ENCODE measurements at places on chromosomes 13 and 19.

DNA sequence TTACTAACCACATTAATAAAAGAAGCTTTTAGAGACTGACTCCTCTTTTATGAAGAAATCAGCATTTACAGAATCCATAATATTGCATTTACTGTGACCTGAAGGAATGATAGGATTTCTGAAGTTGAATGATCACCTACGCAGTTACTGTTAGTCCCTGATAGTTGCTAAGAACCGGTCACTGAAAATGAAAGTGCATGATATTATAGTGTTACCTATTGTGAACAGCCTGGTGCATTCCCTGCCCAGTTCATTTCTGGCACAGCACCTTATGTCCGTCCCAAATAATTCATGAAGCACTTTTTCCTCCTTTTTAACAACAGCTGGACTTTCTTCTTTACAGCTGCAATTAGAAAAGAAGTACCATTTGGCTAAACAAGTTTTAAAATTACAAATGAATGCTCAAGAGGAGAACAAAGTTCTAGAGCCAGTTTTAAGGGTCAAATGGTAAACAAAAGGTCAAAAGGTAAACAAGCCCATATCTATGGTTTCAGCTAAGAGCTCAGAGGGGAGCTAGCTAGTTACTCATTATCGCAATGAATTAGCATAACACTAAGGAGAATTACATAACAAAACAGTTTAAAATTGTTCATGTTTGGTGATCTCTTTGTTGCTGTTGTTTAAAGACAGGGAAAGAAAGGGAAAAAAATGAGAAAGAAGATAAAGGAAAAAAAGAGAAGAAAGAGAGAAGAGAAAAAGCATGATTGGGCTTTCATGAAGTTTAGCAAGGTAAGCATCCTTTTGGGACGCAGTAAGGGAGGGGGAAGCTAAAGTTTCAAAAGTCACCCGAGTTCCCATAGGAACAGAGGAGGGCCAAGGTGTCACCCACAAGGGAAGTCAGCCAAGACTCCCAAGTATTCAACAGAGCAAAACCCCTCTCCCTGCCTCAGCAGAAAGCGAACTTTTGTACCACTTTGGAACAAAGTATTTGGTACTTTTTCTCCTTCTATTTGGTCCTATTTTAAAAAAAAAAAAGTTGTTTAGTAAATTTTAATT, 50.2 kb downstream of the FLT3 start:
- DNase-seq: no peak

DNA sequence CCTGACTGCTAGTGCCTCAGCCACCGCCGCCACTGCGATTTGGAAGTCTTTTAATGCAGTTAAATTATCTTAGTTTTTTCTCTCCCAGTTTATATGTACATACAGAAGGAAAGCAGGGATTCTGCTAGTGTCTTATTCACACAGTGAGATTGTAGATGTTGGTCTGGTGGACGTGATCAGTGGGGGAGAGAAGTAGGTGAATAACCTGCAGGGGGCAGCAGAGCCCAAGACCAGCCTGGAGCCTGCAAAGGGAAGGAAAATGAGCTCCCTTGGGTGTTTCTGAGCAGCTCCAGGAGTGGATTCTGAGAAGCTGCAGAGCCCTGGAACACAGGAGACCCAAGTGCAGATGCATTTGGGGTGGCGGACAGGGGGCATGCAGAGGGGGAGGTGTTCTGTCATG, 26.3 kb downstream of the ZNF844 start:
- peak; percentile 62 for DNase-seq

GRCh38 chr13:67175836-67176459, 54.2 kb downstream of the PCDH9 start:
- DNase-seq: no peak

DNA sequence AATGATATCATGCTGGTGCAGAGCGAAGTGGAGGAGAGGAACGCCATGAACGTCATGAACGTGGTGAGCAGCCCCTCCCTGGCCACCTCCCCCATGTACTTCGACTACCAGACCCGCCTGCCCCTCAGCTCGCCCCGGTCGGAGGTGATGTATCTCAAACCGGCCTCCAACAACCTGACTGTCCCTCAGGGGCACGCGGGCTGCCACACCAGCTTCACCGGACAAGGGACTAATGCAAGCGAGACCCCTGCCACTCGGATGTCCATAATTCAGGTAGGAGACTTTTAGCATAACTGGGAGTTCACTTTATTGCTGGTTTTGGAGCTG, 3.3 kb downstream of the PCDH17 start:
- DNase-seq: no peak

DNA sequence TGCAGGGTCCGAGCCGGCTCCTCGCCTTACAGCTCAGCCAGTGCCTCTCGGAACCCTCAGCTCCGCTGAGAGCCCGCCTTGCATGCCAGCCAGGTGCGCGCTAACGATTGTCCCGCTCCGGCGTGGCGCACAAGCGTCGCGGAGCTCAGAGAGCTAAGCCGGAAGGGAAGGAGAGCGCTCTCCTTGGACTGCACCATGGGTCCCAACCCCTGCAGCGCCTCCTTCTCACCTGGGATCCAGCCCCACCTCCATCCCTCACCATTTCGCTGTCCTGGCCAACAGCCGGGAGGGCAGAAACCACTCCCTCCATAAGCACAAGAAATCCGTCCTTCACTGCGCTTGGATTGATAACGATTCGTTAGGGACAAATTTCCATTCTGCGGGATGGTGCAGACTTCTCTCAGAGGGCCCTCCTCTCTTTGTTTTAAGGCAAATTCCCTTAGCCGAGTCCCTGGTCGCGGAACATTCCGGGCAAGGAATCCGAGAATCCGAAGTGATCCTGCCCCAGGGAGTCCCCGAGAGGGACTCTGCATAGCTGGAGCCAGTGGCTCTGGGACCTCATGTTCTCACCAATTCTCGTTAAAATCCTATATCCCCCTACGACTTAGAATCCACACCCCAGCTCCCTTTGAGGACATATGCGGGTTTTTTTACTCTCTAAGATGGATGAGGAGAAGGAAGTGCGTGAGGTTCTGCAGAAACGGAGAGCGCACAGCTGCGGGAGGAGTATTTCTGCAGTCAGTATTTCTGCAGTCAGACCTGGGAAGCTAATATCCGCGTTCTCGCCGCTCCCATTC, 2.8 kb downstream of the GSX1 start:
- no peak for DNase-seq

DNA sequence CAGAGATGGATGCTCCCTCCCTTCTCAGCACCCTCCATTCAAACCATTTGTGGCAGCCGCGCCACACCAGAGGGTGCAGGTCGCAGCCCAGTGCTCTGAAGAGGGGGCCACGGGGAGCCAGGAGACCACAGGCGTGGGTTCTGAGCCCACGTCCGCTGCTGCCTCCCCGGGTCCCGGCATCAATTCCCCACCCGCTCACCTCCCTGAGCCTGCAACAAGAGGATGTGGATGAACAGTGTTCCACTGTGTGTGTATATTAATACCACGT, 120.1 kb upstream of the VSTM2B start:
- no peak for DNase-seq

GRCh38 chr13:73412933-73413332, 354.1 kb downstream of the KLF5 start:
- DNase-seq: no peak

DNA sequence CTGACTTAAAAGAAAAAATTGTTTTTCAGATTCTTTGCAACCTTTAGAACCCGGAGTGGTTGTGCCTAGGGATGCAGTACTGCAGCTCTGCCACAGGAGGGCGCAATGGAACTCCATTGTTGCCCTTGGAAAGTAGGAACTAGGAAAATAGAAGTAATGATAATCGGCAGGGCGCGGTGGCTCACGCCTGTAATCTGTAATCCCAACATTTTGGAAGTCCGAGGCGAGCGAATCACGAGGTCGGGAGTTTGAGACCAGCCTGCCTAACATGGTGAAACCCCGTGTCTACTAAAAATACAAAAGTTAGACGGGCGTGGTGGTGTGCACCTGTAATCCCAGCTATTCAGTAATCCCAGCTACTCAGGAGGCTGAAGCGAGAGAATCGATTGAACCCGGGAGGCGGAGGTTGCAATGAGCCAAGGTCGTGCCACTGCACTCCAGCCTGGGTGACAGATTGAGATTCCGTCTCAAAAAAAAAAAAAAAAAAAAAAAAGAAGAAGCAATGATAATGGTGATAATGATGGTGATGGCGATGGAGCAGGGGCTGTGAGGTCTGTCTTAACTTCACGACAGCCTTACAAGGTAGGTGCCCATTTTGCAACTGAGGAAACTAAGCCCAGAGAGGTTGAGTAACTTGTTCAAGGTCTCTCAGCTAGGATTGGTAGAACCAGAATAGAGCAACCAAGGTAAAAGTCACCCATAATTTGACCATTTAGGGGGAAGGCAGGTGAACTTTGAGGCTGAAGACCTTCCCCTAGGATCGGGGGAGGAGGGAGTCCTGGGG, 5.5 kb upstream of the ADAMTS10 start:
- peak; percentile 67 for DNase-seq

DNA sequence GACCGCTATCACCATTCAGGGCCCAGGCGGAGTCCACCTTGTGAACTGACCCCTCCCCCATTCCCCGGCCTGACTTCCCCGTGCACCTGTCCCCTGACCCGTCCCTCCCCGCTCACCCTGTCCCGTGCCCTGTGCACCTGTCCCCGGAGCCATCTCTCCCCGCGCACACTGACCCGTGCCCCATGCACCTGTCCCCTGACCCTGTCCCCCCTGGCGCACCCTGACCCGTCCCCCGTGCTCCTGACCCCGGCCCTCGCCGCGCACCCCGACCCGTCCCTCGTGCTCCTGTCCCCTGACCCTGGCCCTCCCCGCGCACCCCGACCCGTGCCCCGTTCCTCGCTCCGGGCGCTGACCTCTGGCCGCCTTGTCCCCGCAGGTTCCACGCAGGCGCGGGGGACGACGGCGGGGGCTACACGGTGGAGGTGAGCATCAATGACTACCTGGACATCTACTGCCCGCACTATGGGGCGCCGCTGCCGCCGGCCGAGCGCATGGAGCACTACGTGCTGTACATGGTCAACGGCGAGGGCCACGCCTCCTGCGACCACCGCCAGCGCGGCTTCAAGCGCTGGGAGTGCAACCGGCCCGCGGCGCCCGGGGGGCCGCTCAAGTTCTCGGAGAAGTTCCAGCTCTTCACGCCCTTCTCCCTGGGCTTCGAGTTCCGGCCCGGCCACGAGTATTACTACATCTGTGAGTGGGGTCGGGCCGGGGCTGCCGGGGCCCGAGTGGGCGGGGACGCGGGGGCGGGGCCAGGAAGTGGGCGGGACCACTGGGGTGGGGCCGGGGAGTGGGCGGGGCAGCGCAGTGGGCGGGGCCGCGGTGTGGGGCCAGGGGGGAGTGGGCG, 9.7 kb downstream of the EFNA2 start:
- peak; percentile 47 for DNase-seq

- no peak for DNase-seq
Measured at GRCh38 chr19:12967907-12968306, 1.5 kb upstream of the DAND5 start.

DNA sequence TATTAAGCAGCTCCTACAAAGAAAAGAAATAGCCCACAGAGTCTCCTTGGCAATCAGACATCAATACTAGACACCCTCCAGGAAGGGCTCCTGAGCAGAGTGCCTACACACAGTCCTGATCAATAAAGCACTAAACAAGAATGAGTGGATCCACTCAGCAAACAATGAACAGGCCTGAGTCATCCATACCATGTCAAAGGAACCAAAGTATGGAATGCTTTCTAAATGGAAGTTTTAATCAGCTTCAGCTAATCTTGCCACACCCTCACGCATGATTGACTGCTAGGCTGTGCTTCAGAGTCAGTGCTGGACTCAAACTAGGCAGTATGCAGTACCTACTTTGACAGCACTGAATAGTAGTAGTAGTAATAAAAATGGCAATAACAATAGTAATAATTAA, 392.7 kb upstream of the HTR2A start:
- no peak for DNase-seq

GRCh38 chr13:103815619-103816018, 749.4 kb upstream of the SLC10A2 start:
- DNase-seq: no peak

DNA sequence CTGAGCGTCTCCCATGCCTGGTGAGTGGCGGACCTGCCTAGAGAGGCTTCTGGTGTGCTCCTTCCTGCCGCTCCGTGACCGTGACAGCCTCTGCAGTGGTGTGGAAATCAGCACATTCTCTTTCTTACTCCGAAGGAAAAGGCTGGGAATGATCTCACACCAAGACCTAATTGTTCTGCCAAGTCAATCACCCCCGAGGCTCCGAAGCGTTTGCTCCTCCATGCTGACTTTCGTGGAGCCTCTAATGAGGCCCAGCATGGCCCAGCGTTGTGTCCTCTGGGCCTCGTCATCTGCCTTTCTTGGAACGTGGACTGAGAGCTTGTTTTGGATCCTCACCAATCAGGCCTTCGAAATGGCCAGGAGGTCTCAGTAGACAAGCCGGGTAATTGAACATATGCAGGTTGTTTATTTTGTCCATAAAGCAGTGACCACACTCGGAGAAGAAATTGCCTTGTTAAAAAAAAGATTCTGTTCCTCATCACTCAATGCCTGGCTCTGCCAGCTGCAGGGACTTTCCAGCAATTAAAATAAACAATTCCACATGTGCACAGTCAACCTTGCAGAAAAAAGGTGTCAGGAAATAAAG, 107.1 kb downstream of the UBL3 start:
- DNase-seq: no peak

DNA sequence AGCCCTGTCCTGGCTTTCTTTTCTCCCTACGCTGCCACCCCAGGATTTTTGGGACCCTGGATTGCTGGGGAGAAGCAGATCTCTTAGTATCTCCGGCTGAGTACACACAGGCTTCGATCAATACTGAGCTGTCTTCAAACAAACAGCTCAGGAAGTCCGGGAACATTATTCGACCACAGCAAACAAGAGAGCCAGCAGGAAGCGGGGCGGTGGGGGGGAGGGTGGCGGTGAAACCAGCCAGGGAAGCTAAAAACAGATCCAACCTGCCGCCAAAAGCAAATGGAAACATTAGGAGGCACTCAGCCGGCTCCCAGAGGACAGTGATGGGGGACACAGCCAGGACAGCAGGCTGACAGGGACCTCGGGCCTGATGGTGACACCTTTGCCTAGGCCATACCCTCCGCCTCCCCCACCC, 12.2 kb upstream of the BCAM start:
- peak; percentile 7 for DNase-seq

DNA sequence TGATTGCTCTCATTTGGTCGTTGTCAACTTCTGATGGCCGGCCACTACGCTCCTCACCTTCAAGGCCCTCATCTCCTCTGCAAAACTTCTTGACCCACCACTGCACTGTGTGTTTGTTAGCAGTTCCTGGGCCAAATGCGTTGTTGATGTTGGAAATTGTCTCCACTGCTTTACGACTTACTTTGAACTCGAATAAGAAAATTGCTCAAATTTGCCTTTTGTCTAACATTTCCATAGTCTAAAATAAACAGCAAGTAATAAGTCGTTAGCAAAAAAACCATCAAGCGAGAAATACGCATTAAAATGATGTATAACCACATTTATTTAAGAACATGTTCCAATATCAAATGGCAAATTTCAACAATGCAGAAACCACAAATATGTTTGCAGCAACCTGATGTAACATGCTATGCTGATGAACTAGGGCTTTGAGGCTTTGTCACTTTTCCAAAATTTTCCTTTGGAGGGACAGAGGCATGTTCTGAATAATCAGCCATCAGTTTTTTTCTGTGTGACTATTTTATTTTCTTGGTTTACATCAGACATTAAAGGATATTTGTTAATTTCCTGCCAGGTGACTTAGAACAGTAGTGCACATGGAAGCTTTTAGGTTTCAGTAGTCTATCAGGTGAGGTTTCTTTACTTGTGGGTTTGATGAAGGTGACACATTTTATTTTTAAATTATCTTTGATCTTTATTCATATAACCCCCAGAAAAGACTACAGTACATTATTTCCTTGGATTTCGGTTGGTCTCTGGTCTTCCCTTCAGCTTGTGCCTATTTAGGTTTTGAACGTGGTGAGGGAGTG, 74.7 kb upstream of the TEX29 start:
- no peak for DNase-seq

Data from CD4-positive, alpha-beta T cell treated with Interleukin-17A for 1 hour (primary cell).